ENCODE measurements at places on chromosomes 3 and 15.

- no peak for DNase-seq
Measured at GRCh38 chr15:69929905-69930630, 167.6 kb downstream of the TLE3 start.

DNA sequence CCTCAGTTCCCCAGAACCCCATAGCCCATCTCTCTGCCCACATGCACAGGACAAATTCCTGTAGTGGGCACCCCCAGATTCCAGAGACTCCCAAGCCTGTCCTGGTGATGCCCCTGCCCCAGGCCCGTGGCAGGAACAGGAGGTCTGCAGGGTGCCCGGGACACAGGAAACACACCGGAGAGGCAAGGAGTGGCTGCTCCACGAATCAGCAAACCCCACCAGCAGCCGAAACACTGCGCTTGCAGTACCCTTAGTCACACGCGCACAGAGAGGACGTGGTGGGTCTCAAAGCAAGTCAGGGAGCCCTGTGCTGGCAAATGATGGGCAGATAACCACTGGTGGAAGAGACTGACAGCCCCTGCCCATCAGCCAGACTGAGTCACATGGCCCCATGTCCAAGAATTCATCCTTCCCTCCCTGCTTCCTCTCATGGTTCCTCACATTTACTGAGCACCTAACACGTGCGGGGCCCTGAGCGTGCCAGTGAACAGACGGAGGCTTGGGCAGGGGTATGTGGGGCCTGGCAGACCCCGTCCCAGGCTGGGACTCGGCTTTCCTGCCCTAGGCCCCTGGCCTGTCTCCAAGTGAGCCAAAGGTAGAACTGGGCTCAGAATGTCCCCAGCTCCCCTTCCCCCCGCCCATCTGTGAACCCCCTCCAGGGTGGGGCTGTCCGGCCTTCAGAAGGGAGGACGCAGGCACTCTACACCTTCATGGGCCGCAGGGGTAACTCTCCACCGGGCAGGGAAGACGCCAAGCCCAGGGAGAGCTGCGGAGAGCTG lies 130.4 kb upstream of the IQSEC1 start:
- no peak for DNase-seq

DNA sequence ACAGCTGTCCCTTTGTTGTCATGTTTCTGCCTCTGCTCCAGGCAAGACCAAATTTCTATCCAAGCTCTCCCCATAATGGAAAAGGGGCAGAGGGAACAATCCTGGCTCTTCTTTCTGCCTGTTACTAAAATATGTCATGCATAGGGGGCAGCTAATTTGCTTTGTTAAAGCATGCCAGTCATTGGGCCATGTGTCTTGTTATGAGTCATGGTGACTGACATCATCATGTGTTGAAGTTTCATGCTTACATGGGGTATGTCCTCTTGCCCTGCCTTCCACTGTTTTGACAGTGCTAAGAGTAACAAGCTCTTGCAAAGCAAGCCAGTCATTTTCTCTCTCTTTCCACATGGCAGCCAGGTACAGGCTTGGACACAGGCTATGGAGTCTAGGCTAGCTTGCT lies 268.9 kb downstream of the GABRB3 start:
- DNase-seq = no peak

- DNase-seq = no peak
Measured at GRCh38 chr3:18246336-18247060, 178.6 kb downstream of the SATB1 start.

DNA sequence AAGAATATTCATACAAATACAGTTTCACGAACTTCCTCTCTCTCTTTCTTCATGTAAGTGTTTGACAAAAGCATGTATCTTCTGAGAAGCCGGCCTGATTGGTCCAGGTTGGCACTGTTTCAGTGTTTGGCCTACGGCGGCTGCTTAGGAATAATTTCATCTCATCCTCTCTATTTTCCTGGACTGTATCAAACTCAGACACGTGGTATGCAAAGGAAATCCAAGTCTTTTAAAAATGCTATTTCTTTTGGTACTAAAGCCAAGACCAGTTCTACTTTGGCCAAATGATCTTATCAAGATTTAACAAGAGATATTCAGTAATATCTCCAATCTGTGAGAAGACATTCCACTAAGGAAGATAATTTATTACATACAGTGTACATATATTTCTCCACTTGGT lies 152.8 kb downstream of the TIGIT start:
- DNase-seq = no peak

DNA sequence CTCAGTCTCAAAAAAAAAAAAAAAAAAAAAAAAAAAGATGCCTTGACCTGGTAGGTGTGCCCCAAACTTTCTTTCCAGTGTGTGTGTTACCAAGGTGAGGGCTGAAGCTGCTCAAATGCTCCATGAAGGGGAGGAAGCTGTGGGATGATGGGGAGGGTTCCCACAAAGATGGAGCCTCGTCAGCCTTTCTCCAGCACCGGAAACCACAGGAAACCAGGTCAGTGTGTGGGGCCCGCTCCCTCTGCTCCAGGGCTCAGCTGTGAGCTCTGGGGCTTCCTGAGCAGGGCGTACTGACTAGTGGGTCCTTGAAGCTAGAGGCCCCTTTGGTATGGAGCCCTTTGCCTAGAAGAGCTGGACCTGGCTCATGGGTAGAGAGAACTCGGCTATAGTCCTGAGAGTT lies 681 bp upstream of the IL17RE start:
- DNase-seq = no peak

- no peak for DNase-seq
Measured at GRCh38 chr3:1848935-1849334, 249.7 kb upstream of the CNTN4 start.

GRCh38 chr3:133254716-133255115 lies 145.1 kb upstream of the BFSP2 start:
- no peak for DNase-seq

DNA sequence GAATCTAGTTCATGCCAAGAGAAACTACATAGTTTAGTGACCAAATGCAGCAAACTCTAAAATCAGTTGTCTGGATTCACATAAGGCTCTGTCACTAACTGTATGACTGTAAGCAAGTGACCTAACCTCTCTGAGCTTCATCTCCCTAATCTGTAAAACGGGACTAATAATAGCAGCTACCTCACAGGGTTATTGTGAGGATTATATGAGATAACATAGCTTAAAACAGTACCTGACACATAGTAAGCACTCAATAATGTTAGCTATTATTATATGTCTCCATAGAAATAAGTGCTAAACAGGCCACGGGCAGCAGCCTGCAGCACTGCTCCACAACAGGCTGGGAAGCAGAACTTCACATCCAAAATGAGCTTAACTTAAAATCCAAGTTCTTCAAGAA lies 30.2 kb downstream of the NPTN start:
- DNase-seq = no peak

- no peak for DNase-seq
Measured at GRCh38 chr3:126720596-126720995, 16.6 kb downstream of the CHCHD6 start.

GRCh38 chr3:177800561-177800960 lies 603.3 kb upstream of the TBL1XR1 start:
- DNase-seq = no peak

DNA sequence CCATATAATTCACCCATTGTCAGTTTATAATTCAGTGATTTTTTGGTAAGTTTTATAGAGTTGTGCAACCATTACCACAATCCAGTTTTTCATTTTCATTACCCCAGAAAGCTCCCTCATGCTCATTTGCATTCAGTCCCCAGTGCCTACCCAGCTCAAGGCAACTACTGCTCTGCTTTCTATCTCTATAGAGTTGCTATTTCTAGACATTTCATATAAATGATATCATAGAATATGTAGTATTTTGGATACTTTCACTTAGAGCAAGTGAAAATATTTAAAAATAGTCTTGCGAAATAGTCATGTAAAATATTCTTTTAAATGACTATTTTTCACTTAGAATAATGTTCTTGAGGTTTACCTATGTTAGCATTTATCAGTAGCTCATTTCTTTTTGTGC lies 42.1 kb downstream of the ZNF654 start:
- DNase-seq = no peak

DNA sequence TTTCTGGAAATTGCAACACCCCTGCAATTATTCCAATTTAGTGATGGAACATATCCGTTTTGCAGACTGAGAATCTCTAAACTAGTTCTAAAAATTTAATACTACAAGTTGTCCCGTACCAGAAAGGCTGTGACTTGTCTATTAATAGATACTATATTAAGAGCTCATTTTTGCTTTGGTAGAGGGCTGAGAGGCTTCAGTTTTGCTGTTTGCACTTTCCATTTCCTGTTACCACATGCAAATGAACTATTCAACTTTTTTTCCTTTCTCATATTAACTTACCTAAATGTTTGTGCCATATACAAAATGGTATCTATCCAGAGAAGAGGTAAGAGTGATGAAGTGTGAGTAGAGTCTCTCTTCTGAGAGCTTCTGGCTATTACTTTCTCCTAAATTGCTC lies 101.5 kb upstream of the CRBN start:
- no peak for DNase-seq

DNA sequence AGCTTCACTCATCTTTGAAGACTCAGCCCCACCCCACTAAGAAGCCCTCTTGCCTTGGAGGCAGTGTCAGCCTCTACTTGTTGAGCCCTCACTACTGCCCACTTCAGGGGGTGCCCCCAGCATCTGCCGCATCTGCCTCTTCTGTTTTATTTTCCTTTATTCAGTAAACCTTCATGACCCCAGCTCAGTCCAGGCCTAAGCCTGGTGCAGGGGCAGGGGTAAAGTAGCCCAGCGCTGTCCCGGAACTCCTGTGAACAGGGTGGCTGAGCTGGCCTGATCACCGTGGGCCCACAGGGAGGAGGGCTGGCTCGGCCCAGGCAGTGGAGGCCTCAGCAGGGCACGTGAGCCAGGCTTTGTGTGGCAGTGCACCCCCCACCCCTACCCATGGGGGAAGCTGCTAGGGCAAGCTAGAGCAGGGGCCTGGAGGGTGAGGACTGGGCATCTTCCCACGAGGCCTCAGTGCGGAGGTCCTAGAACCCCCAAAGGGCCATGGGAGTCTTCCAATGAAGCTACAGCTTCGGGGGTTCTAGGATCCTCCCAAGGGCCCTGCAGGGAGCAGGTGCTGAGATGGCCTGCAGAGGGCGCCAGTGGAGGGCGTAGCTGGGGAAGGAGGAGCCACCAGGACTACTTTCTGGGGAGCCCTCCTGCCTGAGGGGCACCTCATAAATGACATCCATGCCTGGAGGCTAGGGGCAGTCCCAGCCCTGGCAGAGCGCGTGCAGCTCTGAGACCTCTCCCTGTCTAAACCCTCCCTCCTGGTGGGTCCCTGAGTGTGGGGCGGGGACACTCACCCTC lies 36.0 kb downstream of the TSPAN3 start:
- no peak for DNase-seq

- DNase-seq = no peak
Measured at GRCh38 chr3:11137627-11137959, 16.7 kb upstream of the HRH1 start.

GRCh38 chr3:47384425-47384824 lies 3.6 kb downstream of the PTPN23 start:
- no peak for DNase-seq

GRCh38 chr3:48648188-48648850 lies 13.1 kb upstream of the SLC26A6 start:
- no peak for DNase-seq

GRCh38 chr3:119636249-119636648 lies 24.1 kb downstream of the POPDC2 start:
- DNase-seq = no peak

DNA sequence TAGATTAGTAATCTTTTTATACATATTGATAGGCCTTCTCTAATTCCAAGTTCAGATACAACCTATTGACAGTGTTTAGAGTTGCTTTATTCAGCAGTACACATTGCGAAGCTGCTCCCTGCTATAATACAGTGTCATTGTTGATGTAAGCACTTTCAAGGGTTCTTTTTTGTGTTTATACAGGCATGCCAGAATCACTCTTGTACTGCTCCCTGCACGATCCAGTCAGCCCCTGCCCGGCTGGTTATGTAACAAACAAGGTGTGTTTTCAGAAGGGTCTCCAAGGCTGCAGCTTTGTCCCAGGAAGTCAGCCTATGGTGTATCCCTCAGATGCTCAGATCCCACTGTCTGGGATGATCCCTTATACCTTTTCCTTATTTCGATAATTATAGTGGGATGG lies 11.3 kb downstream of the QTRT2 start:
- no peak for DNase-seq

DNA sequence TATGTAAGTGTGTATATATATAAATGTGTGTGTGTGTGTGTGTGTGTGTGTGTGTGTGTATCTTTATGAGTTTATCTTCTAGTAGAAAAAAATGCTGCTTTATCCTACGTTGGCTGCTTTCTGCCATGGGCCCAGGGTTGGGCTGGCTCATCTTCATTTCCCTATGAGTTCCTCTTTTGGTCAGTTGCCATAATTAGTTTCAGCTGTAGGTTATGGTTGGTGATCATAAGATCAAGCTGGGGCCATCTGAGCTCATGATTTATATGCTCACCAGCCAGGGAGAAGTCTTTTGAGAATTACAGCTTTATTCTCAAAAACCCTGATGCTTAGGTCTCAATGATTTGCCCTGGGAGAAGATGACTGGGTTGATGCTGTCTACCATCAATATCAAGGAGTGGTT lies 775.8 kb upstream of the ARPP21 start:
- no peak for DNase-seq

All from NCI-H1105 (cell line).